ENCODE measurements at places on chromosomes 7 and 10.

DNA sequence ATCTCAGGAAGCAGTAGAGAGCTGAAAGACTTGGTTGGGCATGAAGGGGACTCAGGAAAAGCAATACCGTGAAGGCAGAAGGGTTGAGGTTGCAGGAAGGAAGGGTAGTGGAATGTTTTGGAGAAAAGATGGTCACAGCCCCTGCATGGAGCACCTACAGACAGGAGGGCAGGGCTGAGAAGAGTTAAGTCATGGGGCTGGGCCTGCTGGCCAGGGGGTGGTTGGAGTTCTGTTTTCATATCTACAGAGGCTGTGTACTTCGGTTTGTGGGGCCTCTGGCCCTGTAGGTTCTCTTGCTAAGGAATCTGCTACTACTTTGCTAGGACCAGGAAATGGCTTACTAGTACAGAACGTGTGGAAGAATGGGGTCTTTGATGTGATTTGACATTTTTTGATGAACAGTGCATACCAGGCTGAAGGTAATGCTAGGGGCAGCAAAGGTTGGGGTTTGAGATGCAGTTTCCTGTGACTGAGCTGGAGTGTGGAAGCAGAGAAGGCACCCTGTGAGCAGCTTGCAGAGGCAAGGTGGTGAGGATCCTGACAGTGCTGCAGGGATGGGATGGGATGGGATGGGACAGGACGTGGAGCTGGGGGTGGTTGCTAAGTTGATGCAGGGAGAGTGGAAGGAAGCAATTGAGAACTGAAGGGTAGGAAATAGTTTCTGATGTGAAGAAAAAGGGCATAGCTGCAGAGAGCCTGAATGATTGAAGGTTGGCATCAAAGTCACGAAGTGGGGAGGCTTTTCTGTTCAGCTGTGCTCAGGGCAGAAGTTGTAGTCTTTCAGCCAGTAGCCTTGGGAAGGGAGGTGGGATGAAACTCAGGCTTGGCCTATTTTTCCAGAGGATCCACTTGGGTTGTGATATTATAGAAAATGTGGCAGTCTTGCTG is 7.8 kb downstream of the RPS24 start:
- DNase-seq: no peak

DNA sequence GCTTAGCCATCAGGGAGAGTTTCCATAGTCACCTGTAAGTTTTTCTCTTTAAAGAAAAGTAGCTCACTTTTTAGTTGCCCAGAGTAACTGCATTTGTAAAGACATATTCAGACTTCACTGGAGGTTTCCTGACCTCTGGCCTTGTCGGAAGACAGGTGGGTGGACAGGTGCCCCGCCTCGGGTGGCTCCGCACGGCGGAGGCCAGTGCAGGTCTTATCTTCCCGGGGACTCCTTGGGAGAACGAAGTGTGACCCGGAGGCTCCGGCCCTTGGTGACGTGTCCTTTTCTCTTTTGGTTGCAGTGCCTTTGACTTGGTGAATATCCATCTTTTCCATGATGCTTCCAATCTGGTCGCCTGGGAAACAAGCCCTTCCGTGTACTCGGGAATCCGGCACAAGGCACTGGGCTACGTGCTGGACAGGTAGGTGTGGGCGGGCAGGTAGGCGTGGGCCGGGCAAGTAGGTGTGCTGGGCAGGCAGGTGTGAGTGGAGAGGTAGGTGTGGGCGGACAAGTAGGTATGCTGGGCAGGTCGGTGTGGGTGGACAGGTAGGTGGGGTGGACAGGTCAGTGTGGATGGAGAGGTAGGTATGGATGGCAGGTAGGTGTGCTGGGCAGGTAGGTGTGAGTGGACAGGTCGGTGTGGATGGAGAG is 75.8 kb downstream of the NKX6-2 start:
- no peak for DNase-seq

GRCh38 chr10:96352582-96352981 is 6.2 kb downstream of the OPALIN start:
- no peak for DNase-seq

DNA sequence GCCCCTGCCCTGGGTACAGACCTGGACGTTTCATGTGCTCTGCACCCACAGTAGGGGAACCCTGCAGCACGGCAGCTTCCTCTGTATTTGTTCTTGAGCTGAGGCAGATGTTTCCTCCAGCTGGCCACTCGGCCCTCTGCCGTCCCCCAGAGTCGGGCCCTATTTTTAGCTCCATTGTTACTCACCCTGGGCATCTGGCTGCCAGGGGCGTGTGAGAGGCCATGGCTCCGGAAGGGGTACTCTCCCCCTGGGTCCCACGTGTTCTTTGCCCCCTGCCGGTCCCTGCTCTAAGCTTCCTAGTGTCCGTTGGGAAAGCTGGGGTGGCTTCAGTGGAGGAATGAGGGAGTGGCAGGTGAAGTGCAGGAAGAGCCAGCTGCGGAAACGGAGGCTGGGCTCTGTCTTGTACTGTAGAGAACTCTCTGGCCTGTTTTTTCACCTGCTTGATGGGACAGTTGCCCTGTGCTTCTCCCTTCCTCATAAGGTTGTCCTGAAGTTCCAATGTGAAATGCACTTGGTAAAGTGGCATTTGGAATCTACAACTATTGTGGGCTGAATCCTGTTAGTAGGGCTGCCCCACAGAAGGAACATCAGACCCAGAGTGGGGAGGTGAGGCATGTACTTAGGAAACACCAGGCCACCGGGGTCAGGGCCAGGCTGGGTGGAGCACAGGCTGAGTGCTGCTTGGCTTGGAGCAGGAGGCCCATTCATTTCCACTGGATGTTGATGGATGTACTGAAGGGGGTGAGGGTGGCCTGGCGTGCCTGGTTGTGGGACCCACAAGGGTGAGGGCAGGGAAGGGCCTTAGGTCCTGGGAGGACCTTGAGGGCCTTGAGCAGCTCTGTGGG is 30.6 kb downstream of the PALD1 start:
- peak; percentile 3 for DNase-seq

DNA sequence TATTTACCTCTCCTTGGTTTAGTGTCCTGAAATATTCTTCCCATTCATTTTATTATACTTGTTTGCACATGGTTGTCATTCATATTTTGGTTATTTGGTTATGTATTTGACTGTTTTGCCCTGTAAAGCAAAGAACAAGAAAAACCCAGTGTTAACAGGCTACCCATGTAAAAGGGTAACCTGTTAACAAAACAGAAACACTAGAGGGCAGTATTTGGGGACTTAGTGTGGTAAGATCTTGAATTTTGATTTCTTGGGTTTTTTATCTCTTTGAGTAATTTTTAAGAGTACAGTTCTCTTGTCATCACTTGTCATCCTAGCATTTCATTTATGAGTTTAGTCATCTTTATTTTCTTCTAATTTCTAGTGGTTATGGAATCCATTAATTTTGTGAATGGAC is 51.3 kb downstream of the POLL start:
- DNase-seq: no peak

DNA sequence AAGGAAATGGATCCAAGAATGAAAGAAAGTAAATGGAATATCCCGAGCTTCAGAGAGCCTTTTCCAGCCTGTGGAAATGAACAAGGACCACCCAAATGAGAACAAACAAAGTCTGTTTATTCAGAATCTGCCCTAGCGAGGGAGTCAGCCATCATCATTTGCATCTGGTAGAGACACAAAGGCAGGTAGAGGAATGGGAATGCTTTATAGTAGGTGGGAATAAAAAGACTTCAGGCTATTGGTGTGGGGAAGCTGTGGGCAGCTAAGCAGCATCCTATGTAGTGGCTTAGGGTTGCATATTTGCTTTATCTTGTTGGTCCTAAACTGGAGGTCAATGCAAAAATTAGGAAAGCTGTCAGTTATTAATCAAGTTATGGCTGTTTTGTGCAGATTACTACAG is 9.2 kb upstream of the MRLN start:
- DNase-seq: no peak

DNA sequence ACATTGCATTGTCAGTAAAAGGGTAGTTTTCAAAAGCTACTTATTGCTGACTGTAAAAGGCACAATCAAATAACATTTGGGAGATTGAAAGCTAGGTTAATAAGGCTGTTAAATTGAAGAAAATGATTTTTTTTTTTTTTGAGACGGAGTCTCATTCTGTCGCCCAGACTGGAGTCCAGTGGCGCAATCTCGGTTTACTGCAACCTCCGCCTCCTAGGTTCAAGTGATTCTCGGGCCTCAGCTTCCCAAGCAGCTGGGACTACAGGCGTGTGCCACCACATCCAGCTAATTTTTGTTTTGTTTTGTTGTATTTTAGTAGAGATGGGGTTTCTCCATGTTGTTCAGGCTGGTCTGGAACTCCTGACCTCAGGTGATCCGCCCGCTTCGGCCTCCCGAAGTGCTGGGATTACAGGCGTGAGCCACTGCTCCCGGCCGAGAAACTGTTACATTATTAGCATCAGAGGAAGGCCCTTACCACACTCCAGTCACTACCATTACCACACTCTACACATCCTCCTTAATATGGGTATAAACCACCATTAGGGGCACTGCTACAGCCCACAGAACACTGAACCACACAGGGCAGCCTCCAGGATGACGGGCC is 1.0 kb downstream of the CYP51A1 start:
- no peak for DNase-seq

DNA sequence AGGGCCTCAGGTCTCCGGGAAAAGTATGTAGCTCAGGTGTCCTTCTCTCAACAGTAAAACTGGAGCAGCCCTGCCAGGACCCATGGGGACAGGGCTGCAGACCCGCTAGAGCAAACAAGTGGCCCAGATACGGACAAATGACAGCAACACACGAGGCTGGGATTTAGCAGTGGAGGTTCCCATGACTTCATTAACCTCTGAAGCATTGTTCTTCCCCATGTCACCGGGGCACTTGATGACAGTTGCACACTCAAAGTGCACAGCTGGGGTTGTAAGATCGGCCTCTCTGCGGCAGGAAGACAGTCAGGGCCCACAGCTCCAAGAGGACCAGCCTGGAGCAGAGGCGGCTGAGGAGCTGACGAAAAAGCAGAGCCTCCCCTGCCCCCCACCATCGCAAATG is 12.5 kb upstream of the PODXL start:
- no peak for DNase-seq

GRCh38 chr10:120221873-120222485 is 235.0 kb upstream of the PLPP4 start:
- peak; percentile 52 for DNase-seq

DNA sequence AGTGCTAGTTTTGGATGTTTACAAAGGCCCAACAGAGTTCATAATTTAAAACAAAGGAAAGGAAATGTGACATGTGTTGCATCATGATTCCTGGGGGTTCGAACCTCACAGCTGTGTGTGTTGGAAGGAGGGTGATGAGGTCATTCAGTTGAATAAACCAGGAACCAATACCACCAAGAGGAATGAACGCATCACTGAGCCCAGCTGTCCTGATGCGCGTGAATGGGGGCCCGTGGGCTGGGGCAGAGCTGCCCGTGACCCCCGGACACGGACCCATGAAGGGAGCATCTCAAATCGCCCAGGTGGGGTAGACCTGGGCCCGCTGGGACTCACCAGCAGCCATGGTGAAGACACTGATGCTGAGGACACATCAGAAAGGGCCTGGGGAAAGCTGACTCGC is 33.0 kb downstream of the BRI3 start:
- DNase-seq: no peak

GRCh38 chr10:79468841-79469585 is 23.6 kb upstream of the ZCCHC24 start:
- no peak for DNase-seq

- no peak for DNase-seq
These were observed 1.5 kb downstream of the PLEKHA8 start for GRCh38 chr7:30029696-30030095.

GRCh38 chr10:11206676-11207559 is 189.2 kb downstream of the CELF2 start:
- no peak for DNase-seq

GRCh38 chr10:13891128-13892000 is 304.6 kb downstream of the PRPF18 start:
- peak; percentile 11 for DNase-seq

- no peak for DNase-seq
These were observed 42.2 kb downstream of the SLC13A1 start for GRCh38 chr7:123157606-123158005.

DNA sequence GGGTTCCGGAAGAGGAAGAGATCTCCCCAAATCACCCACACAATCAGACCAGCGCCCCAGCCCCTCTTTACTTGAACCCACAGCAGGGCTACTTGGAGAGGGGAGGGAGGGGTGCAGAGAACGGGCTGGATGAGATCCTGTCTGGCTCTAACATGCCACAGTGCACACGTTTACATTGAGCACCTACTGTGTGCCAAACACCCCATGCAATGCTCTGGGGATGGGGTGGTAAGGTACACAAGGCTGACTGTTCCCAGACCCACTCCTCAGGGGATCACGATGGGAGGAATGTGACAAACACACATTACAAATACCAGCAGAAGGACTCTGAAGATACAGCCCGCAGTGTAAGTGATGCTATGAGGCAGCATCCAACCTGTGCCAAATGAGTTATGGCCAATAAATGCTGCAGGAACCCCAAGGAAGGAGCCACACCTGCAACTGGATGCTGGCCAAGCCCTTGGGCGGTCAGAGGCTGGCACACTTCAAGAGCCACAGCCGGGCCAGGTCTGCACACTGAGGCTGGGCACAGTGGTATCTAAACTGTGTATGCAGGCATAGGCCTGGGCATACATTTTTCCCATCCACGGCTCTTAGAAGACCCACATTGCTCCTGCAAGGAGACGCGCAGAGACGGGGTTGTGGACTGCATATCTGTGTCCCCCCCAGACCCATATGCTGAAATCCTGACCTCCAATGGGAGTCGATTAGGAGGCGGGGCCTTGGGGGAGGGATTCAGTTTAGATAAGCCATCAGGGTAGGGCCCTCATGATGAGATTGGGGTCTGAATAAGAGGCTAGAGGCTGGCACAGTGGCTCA is 6.4 kb downstream of the SPOCK2 start:
- DNase-seq: no peak

- DNase-seq: no peak
These were observed 52.5 kb downstream of the KLRG2 start for GRCh38 chr7:139431010-139431409.

- DNase-seq: no peak
These were observed 347 bp downstream of the LBX1 start for GRCh38 chr10:101228966-101229265.

DNA sequence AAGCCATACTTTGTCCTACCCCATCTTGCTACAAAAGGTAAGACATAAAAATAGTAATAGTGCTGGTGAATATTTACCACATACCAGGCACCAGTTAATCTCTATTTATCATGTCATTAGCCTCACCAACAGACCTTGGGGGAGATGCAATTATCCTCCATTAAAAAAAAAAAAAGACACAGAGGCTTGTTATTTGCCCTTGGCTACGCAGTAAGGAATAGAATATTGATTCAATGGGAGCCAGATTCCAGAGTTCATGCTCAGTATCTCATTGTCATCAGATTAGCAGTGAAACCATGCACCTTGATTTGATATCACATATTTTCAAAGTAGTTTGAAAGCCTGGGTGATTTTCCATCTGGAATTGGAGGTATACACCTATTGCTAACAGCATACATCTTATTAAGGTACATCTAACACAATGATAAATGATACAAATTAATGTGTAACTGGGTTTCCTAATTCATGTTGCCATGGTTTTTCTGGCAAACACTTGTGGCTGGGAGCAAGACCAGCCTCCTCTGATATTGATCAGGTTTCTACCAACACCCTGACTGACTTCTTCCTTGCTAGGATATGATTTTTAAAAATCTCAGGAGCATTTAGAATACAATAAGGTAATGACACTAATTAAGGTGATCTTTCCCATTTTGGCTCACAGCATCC is 67.1 kb upstream of the PRR15 start:
- no peak for DNase-seq

GRCh38 chr10:78771808-78772455 is 296.8 kb upstream of the ZMIZ1 start:
- no peak for DNase-seq

- no peak for DNase-seq
These were observed 23.8 kb downstream of the PODXL start for GRCh38 chr7:131532570-131533091.

All from NCI-H524 (cell line).